Activated B cell treated with CpG ODN at 0.5 μM for 24 hours (primary cell): ENCODE measurements at places on chromosomes 5 and 9.

DNA sequence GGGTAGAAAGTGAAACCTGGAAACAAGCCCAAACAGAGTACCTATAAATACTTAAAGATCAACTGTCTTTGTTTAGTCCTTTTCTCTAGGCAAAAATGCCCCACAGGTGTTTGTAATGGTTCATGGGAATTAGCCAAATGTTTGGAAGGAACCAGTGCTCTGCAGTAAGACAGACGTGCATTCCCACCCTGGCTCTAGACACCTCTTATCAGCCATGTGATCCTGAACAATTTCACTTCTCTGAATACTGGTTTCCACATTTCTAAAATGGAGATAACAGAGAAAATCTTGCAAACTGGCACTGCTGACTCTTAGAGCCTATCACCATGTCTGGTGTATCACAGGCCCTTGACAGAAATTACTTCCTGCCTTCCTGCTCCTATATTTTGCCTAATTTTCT lies 30.0 kb downstream of the GLIS3 start:
- H3K36me3 ChIP-seq = no peaks in the 10 kb centered on the region
- no peak overlapping the region for H3K4me3 ChIP-seq
- no peak overlapping the region for H3K27ac ChIP-seq
- no peak for DNase-seq
- peaks cover 11% of the 10 kb centered on the region for H3K27me3 ChIP-seq

DNA sequence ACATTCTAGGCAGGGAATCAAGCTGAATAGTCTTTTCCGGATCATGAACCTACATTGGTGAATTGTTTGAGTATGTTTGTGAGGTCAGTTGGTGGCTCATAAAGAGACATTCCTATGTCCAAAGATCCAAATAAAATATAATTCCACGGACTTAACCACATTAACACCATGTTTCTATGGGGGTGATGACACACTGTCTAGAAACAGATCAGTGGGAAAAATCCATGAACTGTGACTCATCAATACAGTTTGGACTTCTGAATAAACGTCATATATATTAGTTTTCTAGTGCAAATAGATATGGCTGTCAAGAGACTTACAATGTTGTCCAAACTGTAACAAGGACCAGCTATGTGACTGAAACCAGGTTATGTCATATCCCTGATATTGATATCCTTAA lies 509.9 kb upstream of the TYRP1 start:
- DNase-seq = no peak
- H3K4me1 ChIP-seq = no peaks in the 10 kb centered on the region
- H3K4me3 ChIP-seq = no peak overlapping the region
- H3K27me3 ChIP-seq = no peaks in the 10 kb centered on the region

GRCh38 chr9:21993893-21994555 lies at the start of gene CDKN2A:
TSS of gene CDKN2A (minus strand) at chr9:21994392.
- H3K36me3 ChIP-seq = peaks cover 6% of the 10 kb centered on the region
- H3K4me1 ChIP-seq = peaks cover 25% of the 10 kb centered on the region
- H3K27ac ChIP-seq = peak within 1 kb of the TSS; percentile 97
- peak; percentile 63 for DNase-seq

DNA sequence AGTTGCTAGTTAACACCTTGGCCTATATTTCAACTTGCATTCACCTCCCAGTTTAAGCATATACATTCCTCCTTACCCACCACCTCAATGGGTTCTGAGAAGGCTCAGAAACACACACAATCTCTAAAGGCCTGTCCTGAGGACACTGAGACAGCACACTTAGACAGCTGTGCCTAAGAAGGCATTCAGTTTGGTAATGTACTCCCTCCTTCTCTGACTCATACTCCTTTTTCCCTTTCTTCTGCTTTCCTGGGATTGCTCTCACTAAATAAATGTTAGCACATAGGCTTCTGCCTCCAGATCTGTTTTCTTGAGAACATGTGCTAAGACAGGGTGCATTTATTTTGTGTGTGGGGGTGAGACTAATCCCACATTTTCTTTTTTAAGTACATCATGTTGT lies 456.8 kb upstream of the CDH6 start:
- no peaks in the 10 kb centered on the region for H3K36me3 ChIP-seq
- no peak overlapping the region for H3K27ac ChIP-seq
- H3K27me3 ChIP-seq = no peaks in the 10 kb centered on the region
- no peak overlapping the region for H3K4me3 ChIP-seq

DNA sequence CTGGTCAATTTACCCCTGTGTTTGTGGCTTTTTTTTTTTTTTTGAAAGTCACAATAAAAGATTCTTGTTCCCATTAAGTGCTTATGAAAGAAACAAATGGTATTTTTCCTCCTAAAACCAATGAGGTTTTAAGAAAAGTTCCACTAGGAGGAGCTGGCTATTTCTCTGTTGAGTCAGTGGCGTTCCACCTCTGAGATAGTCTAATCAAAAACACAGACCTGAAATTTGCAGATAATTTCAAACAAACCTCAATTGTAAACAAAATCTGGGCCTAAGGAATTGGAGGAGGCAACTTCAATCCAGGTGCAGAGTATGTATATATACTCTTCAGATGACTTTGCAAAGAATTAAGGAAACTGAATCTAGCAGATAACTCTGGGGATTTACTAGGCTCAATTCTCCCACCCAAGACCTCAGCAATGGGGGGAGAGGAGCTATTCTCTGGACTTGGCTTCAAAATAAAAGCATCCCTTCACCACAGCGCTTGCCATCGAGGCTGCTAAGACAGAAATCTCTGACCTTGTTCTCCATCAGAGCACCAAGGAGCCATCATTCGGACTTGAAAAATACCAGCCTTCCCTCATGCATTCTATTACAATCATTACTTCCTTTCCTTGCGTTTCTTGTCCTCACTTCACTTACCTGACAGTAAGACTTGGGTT lies 52.4 kb downstream of the FANCC start:
- no peaks in the 10 kb centered on the region for H3K36me3 ChIP-seq
- H3K27ac ChIP-seq = no peak overlapping the region
- H3K4me1 ChIP-seq = peaks cover 21% of the 10 kb centered on the region

DNA sequence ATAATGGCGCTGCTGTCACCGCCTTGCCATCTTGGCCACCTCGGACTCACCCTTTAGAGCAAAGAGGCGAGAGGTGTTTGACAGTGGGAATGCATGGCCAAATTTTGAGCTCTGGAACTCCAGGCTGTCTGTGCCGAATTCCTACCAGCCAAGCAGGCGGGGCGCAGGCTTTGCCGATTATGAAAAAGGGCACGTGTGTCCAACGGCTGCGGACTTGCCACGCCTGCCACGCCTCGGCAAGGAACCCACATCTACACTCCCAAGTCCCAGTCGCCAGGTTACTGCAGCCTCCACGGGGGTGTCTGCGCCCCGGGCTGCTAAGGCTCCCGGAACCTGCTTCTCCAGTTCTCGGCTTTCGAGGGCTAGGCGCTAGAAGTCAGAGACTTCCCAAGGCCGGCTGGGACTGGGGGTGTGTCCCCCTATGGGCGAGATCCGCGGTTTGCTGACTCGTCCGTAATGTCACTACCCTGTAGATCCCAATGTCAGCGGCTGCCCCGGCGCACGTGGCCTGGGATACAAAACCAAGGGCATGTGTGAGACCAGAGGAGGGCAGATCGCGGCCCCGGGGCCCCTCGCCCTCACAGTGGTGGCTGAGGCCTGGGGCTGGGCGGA lies 2.8 kb downstream of the NPR3 start:
- no peak overlapping the region for H3K4me3 ChIP-seq
- no peak overlapping the region for H3K27ac ChIP-seq
- DNase-seq = no peak
- H3K4me1 ChIP-seq = peaks cover 35% of the 10 kb centered on the region

- DNase-seq = no peak
- H3K27ac ChIP-seq = no peak overlapping the region
- H3K27me3 ChIP-seq = no peaks in the 10 kb centered on the region
- H3K4me3 ChIP-seq = no peak overlapping the region
- peaks cover 5% of the 10 kb centered on the region for H3K4me1 ChIP-seq
Measured at GRCh38 chr5:80507663-80508062, 19.8 kb downstream of the FAM151B start.

DNA sequence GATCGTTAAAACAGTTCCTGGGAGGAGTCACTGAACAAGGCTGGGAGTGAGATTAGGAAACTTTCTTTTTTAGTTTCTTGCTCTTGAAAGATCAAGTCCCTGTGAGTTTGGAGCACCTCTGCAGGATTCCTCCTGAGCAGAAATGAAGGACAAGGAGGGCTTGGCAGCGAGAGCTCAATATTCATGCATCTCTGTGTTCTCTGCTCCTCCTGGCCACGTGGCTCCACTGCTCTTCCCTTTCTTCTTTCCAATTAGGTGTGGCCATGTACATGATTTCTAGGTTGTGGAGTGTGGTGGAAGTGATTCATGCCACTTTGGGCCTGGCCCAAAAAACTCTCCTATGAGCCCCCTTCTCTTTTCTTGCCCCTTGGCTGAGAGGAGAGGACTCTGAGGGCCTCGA lies 67.2 kb downstream of the FGF18 start:
- no peak overlapping the region for H3K27ac ChIP-seq
- H3K4me1 ChIP-seq = no peaks in the 10 kb centered on the region
- H3K36me3 ChIP-seq = no peaks in the 10 kb centered on the region
- DNase-seq = no peak
